CD14-positive monocyte (primary cell): ENCODE measurements at places on chromosomes 4 and X.

- DNase-seq: no peak
Observed at GRCh38 chr4:19540859-19541540, 710.7 kb upstream of the SLIT2 start.

- DNase-seq: no peak
Observed at GRCh38 chr4:187993827-187994226, 1.7 kb upstream of the ZFP42 start.

DNA sequence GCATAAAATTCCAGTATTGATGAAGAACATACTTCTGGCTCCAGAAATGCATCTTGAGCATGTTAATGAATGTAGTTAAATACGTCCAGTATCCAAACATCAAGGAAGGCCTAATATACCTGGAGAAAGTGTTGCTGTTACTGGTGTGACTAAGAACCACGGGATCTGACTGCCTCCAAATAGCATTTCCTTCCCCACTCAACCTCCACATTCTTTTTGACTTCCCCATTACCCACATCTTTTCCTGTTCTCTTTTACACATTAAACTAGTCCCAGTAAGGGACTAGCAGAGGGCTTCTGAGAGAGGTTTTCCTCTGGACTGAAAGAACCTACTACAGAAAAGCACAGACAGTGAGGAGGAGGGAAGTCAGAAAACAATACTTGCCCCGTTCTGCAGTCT is 482.8 kb upstream of the HTR2C start:
- DNase-seq: no peak

- DNase-seq: no peak
Observed at GRCh38 chrX:11438767-11439166, 145.6 kb downstream of the AMELX start.
